ENCODE measurements at places on chromosomes 12 and 14.

DNA sequence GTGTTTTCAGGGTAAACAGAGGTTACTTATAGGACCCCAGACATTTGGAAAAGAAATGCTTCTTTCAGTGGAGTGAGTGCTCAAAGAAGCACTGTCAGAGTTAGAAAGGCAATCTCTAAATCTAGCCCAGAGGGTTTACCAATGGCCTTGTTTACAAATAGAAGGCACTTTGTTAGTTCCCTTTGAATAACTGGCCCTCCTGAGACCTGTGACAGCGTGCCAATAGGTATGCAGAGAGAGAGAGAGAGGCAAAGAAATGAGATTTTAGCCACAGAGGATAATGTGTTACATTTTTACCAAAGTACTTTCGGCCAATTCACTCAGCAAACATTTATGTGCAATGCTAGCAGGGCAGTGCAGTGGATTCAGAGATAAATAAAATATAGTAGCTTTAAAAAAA lies 41.9 kb downstream of the TPH2 start:
- DNase-seq = no peak

DNA sequence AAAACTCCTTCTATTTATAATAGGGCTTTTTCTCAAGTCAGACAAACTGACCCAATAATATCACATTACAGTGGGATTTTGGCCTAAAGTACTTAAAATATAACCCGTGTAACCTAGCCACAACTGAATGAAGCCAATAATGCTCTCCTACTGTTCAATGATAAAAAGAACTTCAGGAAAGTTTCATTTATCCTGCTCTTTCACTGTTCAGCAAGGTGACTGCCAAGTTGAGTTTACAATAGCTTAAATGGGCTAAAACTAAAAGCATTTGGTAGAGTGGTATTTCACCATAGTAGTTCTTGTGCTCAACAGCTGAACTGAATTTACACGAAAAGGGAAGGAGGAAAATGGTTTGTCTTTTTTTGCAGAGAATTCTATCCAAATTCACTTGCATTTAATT lies 49.8 kb downstream of the CNTN1 start:
- no peak for DNase-seq

- DNase-seq = no peak
Measured at GRCh38 chr12:109714913-109715244, 1.3 kb downstream of the FAM222A start.

GRCh38 chr14:75725481-75725880 lies 64.4 kb downstream of the TTLL5 start:
- no peak for DNase-seq

- no peak for DNase-seq
Measured at GRCh38 chr12:103442182-103442555, 53.6 kb downstream of the C12orf42 start.

- no peak for DNase-seq
Measured at GRCh38 chr12:44708218-44708617, 167.9 kb downstream of the NELL2 start.

GRCh38 chr12:25583545-25583944 lies 30.5 kb upstream of the LMNTD1 start:
- peak; percentile 18 for DNase-seq

- no peak for DNase-seq
Measured at GRCh38 chr14:90569606-90570387, 173.0 kb downstream of the CALM1 start.

GRCh38 chr12:124162151-124163110 lies 132.5 kb upstream of the RFLNA start:
- no peak for DNase-seq

- no peak for DNase-seq
Measured at GRCh38 chr12:109795023-109795422, 38.2 kb downstream of the TRPV4 start.

- DNase-seq = no peak
Measured at GRCh38 chr12:6639151-6639801, 3.5 kb upstream of the LPAR5 start.

DNA sequence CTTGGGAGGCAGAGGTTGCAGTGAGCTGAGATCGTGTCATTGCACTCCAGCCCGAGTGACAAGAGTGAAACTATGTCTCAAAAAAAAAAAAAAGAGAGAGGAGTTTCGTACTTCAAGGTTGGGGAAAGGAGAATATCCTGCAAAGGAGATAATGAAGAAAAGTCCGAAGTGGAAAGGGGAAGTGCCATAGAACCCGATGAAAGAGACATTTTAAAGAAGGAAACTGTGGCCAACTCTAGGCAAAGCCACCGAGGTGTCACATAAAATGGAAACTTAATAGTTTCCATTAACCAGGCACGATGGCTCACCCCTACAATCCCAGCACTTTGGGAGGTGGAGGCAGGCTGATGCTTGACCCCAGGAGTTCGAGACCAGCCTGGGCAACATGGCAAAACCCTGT lies 15.0 kb upstream of the LTBP2 start:
- no peak for DNase-seq

- DNase-seq = no peak
Measured at GRCh38 chr12:123055281-123055766, 74.8 kb downstream of the ARL6IP4 start.

DNA sequence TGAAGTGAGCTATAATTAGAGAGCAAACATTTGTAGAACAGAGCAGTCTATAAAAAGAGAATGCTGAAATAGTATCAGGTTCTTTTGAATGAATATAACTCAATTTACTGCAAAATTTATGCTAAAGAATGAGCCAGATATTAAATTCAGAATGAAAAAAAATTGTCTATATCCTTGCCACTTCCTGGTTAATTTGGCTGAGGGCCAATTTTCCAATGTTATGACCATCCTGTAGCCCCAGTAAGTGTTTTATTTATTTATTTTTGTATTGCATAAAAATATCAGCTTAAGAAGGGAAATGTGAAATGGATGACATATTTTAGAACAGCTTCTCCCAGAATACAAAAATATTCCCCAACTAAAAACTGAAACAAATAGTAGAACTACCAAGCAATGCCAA lies 263.4 kb downstream of the SOX5 start:
- DNase-seq = no peak

- peak; percentile 60 for DNase-seq
Measured at GRCh38 chr14:21066882-21067502, 3.1 kb upstream of the ARHGEF40 start.

- no peak for DNase-seq
Measured at GRCh38 chr14:33490555-33490954, 460.3 kb downstream of the EGLN3 start.

DNA sequence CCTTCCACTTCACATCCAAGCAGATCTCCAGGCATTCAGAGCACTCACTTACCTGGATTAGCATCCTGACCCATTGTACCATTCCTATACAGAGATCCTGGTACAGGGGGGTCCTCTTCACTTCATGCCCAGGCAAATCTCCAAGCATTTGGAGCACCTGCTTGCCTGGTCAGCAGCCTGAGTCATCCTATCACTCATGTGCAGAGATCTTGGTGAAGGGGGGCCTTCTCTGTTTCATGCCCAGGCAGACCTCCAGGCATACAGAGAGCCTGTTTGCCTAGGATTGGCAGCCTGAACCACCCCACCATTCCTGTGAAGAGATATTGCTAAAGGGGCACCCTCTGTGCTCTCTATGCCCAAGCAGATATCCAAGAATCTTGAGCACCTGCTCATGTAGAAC lies 111.1 kb upstream of the CCDC175 start:
- DNase-seq = no peak

DNA sequence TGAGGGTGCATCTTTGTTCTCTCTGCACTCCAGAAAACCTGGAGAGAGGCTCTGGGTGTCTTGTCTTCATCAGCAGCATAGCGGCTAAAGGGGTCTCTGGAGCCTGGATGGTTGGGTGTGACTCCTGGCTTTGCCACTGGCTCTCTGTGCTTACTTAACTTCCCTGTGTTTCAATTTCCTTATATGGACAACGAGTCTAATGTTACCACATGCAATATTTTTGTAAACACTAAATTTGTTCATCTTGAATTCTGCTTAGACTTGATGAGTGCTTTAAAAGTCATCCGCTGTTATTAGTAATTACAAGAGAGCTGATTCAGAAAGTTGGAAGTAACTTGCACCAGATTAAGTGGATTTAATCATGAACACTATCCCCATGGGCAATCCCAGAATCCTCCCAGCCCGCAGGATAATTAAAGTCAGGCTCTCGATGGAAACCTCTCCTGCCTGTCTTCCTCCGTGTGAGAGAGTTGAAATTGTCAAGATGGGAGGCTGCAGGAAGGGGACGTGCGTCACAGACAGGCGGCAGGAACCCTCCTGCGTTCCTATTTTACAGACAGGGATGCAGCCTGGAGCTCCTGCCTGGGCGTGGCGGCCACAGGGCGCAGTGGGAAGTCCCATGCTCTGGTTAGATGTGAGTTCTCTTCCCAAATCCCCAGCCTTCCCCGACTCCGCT lies 201.2 kb downstream of the TTC8 start:
- no peak for DNase-seq

DNA sequence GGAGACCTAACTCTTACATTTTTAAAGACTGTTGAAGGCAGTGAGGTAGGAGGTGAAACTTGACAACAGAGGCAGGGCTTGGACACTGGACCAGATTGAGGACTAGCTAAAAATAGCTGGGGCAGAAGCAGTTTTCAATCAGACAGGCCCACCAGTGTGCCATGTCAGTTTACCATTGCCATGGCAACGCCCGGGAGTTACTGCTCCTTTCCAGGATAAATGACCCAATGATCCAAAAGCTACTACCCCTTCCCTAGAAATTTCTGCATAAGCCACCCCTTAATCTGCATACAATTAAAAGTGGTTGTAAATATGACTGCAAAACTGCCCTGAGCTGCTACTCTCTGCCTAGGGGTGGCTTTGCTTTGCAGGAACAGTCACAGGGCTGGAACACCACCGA lies 53.2 kb upstream of the PKP2 start:
- no peak for DNase-seq

- DNase-seq = no peak
Measured at GRCh38 chr12:121088195-121088585, 44.5 kb upstream of the P2RX7 start.

GRCh38 chr12:57894399-57895292 lies 46.7 kb upstream of the ATP23 start:
- DNase-seq = no peak

GRCh38 chr12:45669093-45669492 lies 60.4 kb upstream of the ARID2 start:
- DNase-seq = no peak

DNA sequence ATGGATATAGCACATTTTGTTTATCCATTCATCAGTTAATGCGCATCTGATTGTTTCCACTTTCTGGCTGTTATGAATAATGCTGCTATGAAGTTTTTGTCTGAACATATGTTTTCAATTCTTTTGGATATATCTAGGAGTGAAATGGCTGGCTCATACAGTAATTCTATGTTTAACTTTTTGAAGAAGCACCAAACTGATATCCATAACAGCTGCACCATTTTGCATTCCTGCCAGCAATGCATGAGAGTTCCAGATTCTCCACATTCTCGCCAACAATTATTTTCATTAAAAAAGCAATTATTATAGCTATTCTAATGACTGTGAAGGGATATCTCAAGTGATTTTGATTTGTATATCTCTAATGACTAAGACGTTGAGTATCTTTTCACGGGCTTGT lies 89.9 kb upstream of the PPP4R3A start:
- DNase-seq = no peak

GRCh38 chr12:22190-22529 lies 44.4 kb upstream of the IQSEC3 start:
- DNase-seq = no peak

DNA sequence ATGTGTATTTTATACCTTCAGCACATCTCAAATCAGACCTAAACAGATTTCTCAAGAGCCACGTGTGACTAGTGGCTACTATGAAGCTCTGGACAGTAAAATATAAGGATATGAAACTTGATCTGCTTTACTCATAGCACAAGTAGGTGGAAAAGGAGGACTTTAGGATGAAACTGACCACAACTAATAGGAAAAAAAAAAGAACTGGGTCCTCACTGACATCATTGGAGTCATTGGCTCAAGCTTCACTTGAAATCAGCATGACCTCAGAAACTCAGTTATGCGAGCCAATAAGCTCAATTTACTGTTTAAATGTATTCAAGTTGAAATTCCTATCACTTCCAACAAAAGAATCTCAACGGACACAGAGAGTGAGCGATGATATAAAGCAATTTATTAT lies 34.1 kb upstream of the CIT start:
- no peak for DNase-seq

- no peak for DNase-seq
Measured at GRCh38 chr12:132422040-132422380, 67.9 kb upstream of the FBRSL1 start.

DNA sequence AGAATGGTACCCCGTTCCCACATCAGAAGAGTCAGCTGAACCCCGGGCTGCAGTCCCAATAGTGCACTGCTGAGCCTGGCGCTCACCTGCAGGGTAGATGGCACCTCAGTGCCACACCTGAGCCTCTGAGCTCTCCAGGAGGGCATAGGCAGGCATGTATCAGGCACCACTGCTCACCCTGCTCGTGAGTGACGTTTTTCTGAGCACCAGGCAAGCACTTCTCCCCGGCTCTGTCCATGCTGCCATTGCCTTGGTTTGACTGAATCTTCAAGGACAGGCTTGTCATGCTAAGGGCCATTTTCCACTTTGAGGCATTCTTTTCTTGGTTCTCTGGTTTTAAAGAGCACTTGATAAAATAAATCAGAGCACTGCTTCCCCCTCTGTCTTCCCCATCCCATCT lies 161.6 kb upstream of the PRMT8 start:
- no peak for DNase-seq

GRCh38 chr14:26917086-26917485 lies 319.3 kb upstream of the NOVA1 start:
- peak; percentile 2 for DNase-seq

- no peak for DNase-seq
Measured at GRCh38 chr12:69055280-69055679, 122.3 kb upstream of the CPM start.

GRCh38 chr14:32327255-32327961 lies 1.7 kb upstream of the AKAP6 start:
- no peak for DNase-seq

GRCh38 chr14:68232300-68233055 lies 412.9 kb downstream of the RAD51B start:
- DNase-seq = peak; percentile 43

- DNase-seq = no peak
Measured at GRCh38 chr14:62079038-62079437, 316.8 kb downstream of the SNAPC1 start.

DNA sequence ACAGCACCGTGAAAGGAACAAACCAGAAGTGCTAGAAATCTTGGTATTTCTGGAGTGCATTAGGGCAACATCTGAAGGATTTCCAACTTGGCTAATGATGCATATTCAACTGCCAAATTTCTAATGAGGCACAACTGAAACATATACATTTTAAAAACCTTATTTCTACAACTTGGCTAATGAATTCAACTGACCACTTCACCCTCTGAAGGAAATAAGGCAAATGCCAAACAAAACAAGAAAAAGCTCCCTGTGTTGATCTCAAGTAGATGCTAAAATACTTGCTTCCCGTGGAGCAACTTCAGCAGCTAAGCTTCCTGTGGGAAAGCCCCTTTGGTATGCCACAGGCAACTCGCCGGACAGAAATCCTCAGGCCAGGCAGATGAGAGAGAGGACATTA lies 167.1 kb downstream of the TTC7B start:
- no peak for DNase-seq
